ENCODE measurements at places on chromosomes 16 and 17. TPM values are rescaled to one million over a fixed set of nuclear protein-coding genes. Genes with fewer than 3 reads are reported as not detected.
A peak's percentile ranks its signal among the peaks of the same experiment; 100 is the strongest.

Gene TMEM238L
- total RNA-seq, result not detected

- H3K27me3 ChIP-seq, result no peaks in the 10 kb centered on the region
- H3K36me3 ChIP-seq, result no peaks in the 10 kb centered on the region
These were observed 67.9 kb downstream of the BCAS3 start for GRCh38 chr17:60745544-60745943.

GRCh38 chr17:33560165-33560564 is 267.1 kb upstream of the ASIC2 start:
- DNase-seq, result no peak
- no peak overlapping the region for H3K27ac ChIP-seq
- H3K4me3 ChIP-seq, result no peak overlapping the region
- no peaks in the 10 kb centered on the region for H3K4me1 ChIP-seq
- no peaks in the 10 kb centered on the region for H3K27me3 ChIP-seq
- no peaks in the 10 kb centered on the region for H3K36me3 ChIP-seq

- H3K27ac ChIP-seq, result no peak overlapping the region
- H3K4me1 ChIP-seq, result peaks cover 28% of the 10 kb centered on the region
- peak; percentile 28 for DNase-seq
- H3K36me3 ChIP-seq, result peaks cover 50% of the 10 kb centered on the region
- no peak overlapping the region for H3K4me3 ChIP-seq
These were observed 4.7 kb upstream of the MMP15 start for GRCh38 chr16:58020628-58021521.

GRCh38 chr16:17970816-17971331 is 365.7 kb downstream of the NPIPA8 start:
- no peak overlapping the region for H3K4me3 ChIP-seq
- no peaks in the 10 kb centered on the region for H3K4me1 ChIP-seq
- H3K27me3 ChIP-seq, result no peaks in the 10 kb centered on the region
- no peaks in the 10 kb centered on the region for H3K36me3 ChIP-seq

Measured in SJSA1 (cell line).